ENCODE measurements at places on chromosomes 16 and 17.

DNA sequence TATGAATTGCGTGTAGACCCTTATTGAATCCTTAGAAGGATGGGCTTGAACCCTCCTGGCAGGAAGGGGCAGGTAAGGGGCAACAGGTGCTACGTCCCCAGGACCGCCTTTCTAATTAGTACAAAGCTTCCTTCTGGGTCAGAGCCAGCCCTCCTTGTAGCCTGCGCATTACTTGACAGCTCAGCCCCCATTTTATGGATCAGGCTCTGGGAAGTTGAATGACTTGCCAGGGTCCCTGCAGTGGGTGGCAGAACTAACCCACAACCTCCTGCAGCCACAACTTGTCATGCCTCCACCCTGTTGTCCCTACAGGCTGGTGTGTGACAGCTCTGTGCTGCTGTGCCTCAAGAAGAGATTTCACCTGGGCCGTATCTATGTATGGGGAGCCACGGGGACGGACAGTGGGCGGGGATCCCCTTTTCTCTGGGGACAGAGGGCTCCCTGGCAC, 2.7 kb downstream of the MYO15B start:
- no peak for DNase-seq

DNA sequence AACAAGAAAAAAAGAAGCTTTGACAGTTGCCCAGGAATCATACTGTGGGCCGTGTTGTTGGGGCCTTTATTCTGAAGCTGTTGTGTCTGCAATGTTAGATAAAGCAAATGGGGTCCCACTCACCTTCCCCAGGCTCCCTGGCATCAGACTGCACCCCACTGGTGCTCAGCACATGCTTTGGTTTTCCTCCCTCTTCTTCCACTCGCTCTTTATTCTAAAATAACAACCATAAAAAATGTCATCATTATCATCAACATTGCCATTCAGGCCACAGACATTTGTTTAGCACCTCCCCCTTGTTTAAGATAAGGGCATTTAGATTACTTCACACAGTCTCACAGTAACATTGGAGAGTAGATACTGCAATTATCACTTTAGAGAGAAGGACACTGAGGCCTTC, 8.2 kb downstream of the MYLK3 start:
- no peak for DNase-seq

- DNase-seq, result no peak
Measured at GRCh38 chr16:20918486-20919239, 18.1 kb downstream of the LYRM1 start.

DNA sequence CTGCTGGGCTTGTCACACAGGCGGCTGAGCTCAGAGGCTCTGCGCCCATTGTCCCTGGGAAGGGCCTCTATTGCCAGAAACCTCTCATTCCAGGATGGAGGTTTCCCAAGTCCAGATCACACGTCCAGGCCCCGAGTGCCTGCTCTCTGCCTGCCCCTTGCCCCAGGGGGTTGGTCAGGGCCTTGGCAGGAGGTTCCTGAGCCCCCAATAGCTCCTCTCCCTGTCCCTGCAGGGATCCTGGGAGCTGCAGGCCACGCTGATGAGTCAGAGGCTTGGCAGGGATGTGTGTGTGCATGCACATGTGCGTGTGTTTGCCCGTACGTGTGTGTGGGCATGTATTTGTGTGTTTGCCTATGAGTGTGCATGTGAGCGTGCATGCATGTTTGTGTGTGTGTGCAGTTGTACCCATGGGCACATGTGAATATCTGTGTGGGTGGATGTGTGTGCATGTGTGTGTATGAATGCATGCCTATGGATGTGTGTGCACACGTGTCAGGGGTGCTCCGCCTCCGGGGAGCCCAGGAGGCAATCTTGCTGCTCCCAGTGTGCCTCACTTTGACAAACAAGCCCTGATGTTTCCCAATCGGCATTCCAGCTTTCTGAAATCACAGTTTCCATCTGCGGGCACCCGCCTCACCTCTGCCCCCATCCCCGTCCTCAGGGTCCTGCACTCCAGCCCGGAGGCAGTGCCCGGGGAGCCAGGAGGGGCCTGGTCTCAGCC, 98.4 kb upstream of the GSE1 start:
- peak; percentile 81 for DNase-seq

DNA sequence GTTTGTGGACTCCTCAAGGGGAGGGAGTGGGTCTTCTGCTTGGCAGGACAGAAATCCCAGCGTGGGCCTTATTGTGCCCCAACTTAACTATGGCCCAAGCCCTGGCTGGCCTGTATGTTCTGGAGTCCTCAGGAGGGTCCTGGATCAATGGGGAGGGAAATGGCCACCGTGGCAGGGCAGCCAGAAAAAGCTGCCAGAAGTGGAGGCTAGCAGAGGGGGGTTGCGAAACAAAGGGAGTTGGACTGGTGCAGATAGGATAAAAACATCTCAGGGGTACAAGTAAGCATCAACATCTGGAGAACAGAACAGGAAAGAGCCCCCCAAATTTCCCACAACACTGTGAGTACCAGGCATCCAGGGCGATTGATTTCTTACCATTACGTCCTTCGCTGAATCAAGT, 3.7 kb upstream of the CACNG1 start:
- no peak for DNase-seq

- DNase-seq, result no peak
Measured at GRCh38 chr16:87418644-87419043, 26.5 kb downstream of the MAP1LC3B start.

GRCh38 chr16:22183901-22184614, 21.8 kb downstream of the SDR42E2 start:
- no peak for DNase-seq

- DNase-seq, result no peak
Measured at GRCh38 chr16:56641166-56641565, 2.7 kb downstream of the MT1A start.

DNA sequence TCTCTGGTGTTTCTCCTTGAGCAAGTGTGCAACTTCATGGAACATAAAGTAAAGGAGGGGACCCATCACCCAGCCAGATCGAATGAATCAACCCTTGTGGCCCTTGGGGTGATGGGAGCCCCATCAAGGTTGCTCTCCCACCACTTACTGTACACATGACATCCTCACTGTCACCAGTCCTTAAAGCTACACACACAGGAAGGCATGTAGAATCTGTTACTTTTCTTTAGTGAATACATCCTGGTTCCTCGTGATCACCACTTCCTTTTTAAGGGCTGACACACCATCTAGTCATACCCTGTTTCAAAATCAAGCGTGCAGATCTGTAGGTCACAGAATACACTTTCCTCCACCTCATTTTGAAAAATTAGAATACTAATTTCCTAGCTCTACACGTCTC, 22.6 kb upstream of the MPHOSPH6 start:
- no peak for DNase-seq

GRCh38 chr17:20852239-20852989, 190.4 kb downstream of the USP22 start:
- no peak for DNase-seq
